ENCODE measurements at places on chromosomes 2 and 18.

DNA sequence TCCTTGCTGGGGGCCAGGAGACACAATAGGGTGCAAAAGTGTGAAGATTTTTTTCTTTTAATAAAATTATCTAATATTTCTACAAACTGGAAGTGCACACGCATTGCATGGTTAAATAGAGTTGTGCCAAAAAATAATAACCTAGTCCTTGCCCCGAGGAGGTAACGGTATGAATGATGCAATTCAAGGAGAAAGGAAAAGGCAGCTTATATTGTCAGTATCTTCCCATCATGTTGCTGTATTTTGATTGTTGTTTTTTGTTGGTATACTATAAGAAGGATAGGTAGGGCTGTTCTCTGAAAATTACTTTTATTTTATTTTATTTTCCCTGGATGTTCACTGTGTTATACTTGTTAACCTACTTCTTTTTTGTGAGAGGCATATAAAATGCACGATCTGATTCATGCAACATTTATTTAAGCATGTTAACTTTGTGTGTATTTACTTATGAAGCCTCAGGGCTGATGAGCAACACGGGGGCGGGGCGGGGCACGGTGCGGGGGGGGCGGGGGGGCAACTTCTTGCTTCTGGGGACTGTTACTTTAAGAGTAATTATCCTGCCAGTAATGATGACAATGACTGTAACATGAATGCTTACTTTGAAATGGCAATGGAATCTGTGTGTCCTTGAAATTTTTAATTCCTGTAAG lies 118.6 kb downstream of the AQP4 start:
- peak; percentile 44 for DNase-seq

DNA sequence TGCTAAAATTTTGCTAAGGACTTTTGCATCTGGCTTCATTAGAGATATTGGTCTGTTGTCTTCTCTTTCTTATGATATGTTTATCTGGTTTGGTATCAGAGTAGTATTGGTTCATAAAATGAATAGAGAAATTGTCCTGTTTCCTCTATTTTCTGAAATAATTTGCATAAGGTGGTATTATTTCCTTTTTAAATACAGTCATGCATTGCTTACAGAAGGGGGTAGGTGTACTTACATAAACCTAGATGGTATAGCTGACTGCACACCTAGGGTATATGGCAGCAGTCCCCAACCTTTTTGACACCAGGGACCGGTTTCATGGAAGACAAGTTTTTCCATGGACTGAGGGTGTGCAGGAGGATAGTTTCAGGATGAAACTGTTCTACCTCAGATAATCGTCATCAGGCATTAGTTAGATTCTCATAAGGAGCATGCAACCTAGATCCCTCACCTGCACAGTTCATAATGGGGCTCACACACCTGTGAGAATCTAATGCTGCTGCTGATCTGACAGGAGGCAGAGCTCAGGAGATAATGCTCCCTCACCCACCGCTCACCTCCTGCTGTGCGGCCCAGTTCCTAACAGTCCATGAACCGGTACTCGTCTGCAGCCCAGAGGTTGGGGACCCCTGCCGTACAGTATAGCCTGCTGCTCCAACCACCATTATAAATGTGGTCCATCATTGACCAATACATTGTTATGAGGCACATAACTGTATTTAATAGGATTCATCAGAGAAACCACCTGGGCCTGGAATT lies 189.2 kb downstream of the FAM210A start:
- no peak for DNase-seq

GRCh38 chr2:127418300-127419111 lies at the start of gene PROC:
TSS of gene PROC (plus strand) at chr2:127418427. CDS start at chr2:127419943, 1,516 bp downstream.
- no peak for DNase-seq

DNA sequence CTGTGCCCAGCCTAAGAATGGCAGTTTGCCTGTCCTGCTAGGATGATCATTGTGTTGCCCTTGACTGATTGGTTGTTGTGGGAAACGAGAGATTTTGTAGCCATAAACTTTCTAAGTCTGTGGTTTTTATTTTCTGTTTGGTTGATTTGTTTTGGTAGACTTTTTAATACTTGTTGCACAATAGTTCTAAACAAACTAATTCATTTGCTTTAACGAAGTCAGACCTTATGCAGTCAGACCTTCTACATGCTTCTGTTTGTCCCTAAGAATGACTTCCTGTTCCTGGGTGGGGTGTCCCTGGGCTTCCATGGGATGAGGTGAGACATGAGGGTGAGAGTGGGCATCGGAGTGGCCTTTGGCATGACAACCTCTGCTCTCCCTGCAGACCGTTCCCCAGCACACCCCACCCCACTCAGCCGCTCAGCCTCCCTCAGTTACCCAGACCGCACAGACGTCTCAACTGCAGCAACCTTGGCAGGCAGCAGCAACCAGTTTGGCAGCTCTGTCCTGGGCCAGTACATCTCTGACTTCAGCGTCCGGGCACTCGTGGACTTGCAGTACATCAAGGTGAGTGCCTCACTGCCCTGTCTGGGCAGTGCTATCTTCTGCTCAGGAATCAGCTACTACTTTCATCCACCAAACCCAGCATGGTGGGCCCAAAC lies 7.8 kb upstream of the CNNM3 start:
- DNase-seq, result no peak

- DNase-seq, result no peak
Measured at GRCh38 chr2:171134624-171135230, 26.0 kb downstream of the TLK1 start.

- DNase-seq, result peak; percentile 26
Measured at GRCh38 chr18:23982155-23983079, 32.1 kb upstream of the TTC39C start.

GRCh38 chr2:240363746-240364581 lies 71.5 kb upstream of the GPC1 start:
- DNase-seq, result no peak

- DNase-seq, result no peak
Measured at GRCh38 chr2:30193104-30193681, 38.1 kb upstream of the LBH start.

GRCh38 chr2:69397234-69397633 lies 10.2 kb upstream of the GFPT1 start:
- DNase-seq, result no peak

DNA sequence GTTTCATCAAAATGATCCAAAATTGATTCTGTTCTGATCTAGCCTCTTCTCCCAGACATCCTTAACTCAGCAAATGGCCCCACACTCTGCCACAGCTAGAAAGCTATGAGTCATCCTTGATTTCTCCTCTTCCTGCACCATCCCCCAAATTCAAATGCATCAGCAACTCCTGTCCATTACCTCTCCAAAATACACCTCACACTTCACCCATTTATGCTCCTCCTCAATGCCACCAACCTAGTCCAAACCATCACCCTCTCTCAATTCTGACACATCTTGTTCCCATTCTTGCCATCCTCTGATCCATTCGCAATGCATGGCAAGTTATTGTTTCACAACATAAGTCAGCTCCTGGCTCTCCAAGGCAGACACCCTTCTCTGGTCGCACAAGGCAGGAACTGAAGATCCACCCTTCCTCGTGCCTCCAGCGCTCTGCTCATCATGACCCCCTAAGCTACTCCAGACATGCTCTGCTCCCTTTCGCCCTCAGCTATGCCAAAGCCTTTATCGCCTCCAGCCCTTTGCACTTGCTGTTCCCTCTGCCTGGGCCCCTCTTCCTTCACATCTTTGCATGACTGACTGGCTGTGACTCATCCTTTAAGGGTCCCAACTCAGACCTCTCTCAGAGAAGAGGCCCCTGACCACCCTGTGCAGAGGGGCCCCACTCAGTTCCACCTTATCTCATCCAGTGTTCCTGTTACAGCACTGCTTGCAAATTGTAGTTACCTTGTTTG lies 83.6 kb downstream of the MREG start:
- no peak for DNase-seq

- DNase-seq, result no peak
Measured at GRCh38 chr2:85584354-85584856, at the start of gene VAMP5. TSS of gene VAMP5 (plus strand) at chr2:85584431. CDS start at chr2:85584491, 60 bp downstream.

GRCh38 chr2:38666556-38666910 lies 619 bp downstream of the GALM start:
- DNase-seq, result no peak

DNA sequence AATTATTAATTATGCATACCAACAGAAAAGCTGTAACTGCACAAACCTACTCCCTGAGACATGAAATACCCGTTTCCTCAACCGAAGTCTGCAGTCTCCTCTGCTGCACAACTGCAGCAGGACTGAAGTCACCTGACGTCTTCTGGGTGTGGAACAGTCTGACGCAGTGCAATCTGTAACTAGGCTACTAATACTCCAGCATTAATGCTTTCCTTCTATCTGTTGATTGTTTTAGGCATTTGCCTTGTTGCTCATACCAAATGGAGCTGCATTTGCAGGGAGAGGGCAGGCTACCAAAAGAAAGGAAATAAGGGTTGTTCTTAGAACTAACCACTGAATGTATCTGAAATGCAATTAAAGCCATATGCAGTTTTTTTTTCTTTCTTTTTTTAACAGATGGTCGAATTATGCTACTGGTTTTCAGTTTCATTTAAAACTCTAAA lies 40.1 kb downstream of the RTN4 start:
- no peak for DNase-seq

- no peak for DNase-seq
Measured at GRCh38 chr18:59035591-59035990, 104.1 kb upstream of the SEC11C start.

- no peak for DNase-seq
Measured at GRCh38 chr2:27849558-27850205, 40.5 kb downstream of the RBKS start.

GRCh38 chr2:135337071-135337470 lies 193.9 kb downstream of the ZRANB3 start:
- no peak for DNase-seq

DNA sequence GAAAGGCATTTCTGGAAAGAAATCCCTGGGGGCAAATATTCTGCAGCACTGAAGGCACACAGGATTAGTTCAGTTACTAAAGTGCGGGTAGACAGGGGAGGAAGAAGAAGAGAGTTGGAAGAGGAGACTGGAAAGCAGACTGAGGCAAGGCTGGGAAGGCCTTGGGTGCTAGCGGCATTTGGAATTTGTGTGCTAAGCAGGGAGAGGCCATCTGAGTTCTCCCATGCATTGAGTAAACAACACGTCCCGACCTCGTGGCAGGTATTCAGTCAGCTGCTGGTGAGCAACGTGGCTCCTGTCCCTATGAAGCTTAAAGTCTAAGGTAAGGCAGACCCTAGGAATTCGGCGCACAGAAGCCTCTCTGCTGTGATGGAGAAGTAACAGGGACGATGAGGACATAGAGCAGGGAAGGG lies 30.7 kb downstream of the ATP8B1 start:
- no peak for DNase-seq

DNA sequence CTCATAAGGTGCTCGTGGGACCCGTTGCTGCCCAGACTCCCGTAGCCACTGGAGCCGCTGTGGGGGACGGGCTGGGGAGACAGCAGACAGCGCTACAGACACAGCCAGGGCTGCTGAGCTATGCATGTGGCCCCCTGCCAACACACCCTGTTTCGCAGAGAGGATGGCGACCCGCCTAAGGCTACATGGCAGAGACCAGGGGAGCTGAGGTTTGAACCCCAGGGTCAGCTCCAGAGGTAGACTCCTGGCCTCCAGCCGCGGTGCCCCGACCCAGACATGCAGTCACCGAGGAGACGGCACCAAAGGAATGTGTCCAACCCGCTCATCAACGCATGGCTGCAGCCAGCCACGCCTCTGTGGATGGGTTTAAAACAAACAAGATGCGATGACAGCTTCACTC lies 21.0 kb upstream of the HES6 start:
- DNase-seq, result no peak

- no peak for DNase-seq
Measured at GRCh38 chr2:160646684-160647444, 153.3 kb upstream of the RBMS1 start.

GRCh38 chr18:58136879-58137278 lies 92.9 kb downstream of the NEDD4L start:
- DNase-seq, result no peak

DNA sequence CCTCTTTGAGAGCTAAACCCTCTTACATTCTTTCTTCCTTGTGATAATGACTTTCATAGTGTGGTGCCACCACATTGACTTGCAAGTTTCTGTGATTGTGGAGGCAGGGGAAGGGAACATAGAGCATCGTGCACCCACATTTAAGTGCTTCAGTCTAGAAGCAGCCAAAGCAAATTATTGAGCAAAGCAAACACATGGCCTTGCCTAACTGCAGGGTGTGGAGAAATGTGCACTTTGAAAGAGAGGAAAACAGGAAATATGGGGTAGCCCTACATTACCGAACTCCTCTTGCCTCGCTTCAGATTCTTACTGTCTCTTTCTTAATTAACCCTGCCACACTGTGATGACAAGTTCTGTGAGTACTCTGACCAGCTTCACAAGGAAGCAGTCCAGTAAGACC lies 814.6 kb downstream of the SLC4A3 start:
- DNase-seq, result no peak

GRCh38 chr18:57856557-57857280 lies 53.6 kb upstream of the ATP8B1 start:
- peak; percentile 88 for DNase-seq

- DNase-seq, result no peak
Measured at GRCh38 chr2:9375857-9376428, 47.4 kb downstream of the ITGB1BP1 start.

All from NCI-H1417 (cell line).